Stimulated activated CD4-positive, alpha-beta T cell treated with anti-CD3 and anti-CD28 coated beads, Interleukin-1b, Interleukin-23, amount 100 ng/mL, for 1 hour (primary cell): ENCODE measurements at places on chromosomes 2 and 18.
A peak's percentile ranks its signal among the peaks of the same experiment; 100 is the strongest.

DNA sequence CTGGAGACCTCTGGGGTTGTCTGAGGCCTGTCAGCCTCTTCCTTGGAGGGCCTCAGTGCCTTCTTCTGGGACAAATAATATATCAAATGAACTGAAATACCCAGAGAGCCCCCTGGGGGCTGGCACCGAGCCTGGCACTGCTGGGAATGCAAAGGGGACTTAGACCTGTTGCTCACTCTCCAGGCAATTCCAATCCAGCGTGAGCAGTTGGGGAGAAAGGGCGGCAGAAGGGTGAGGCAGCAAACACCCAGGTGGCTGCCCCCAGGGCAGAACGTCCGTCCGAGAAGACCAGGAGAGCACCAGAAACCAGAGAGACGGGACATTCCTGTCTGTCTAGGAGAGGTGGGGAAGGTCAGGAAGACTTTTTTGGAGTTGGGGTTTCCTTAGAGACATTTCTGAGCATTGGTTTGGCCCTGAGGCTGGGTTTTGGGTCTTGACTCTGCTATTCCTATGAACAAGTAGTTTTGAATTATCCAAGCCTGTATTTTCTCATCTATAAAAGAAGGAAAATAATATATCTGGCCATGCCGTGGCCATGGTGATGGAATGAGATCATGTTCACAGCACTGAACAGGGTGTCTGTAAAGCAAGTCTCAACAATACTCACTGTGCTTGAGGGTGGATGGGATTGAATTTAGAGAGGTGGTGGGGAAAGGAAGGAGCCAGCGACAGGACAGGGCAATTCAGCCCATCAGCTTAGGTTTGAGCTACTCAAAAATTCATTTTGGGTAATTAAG is 44.3 kb upstream of the ZBTB7C start:
- no peak for DNase-seq

- DNase-seq: no peak
Measured at GRCh38 chr2:127058246-127058953, 48.6 kb downstream of the BIN1 start.

GRCh38 chr18:65523461-65523860 is 227.4 kb upstream of the CDH7 start:
- no peak for DNase-seq

DNA sequence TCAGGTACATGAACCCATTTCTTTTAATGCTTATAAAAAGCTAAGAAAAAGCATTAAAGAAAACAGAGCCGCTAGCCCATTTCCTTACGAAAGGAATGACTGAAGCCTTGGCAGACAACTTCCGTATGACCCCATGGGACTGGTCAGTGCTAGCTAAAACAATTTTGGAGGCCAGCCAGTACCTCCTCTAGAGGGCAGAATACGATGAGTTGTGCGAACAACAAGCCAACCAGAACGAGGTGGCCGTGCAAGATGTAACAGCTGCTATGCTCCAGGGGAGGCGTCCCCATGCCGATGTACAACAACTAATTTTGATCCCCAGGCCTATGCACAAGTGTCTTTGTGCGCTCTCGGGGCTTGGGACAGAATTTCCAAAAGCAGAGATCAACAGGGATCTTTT is 16.7 kb downstream of the MAP3K2 start:
- no peak for DNase-seq

GRCh38 chr2:238459081-238459629 is 32.4 kb downstream of the ASB1 start:
- no peak for DNase-seq

GRCh38 chr2:235870515-235870914 is 297.7 kb downstream of the GBX2 start:
- DNase-seq: no peak

DNA sequence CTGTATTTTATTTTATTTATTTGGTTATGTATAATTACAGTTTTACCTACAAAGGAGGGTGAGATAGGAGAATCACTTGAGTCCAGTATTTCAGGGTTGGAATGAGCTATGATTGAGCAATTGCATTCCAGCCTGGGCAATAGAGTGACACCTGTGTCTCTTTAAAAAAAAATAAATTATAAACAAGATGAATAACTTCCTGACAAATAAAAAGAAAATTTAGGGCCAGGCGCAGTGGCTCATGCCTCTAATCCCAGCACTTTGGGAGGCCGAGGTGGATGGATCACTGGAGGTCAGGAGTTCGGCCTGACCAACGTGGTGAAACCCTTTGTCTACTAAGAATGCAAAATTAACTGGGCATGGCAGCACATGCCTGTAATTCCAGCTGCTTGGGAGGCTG is 17.3 kb downstream of the MTA3 start:
- no peak for DNase-seq

DNA sequence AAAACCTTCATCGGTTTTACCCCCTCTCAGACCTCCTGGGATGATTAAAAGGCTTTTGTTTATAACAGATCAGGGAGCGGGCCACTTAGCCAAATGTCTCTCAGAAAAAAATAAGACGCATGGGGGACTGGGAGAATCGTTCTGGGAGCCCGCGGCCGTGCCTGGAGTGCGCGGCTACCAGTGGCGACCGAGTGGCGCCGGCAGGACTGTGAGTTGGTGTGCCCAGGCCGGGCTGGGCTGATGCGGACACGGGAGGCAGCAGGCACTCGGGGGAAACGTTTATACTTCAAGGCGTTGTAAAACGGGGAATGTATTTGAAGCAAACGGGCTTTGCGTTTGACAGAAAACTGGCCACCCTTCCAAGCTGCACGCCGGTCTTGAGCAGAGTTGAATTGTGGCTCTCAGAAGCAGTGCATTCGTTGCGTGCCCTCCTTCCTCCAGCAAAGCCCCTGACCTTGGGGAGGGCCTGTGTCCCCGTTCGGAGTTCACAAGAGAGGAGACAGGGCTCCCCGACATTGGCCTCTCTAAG is 4.7 kb upstream of the HOXD10 start:
- no peak for DNase-seq

- DNase-seq: no peak
Measured at GRCh38 chr18:54134053-54134452, 90.4 kb downstream of the MBD2 start.

DNA sequence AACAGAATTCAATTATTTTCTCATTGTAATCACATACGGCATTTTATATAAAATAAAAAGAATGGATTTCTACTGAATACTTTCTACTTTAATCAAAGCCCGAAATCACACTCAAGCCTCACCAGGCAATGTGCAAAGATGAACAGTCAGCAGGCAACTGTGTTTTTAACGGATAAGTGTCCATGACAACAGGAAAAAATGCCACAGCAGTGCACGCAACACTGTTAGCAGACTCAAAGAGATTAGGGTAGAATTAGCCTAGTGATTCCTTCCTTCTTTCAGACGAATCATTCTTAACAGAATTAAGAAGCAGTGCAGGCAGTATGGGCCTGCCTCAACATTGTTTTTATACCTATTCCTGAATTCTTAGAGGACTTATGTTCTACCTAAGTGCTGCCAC is 135.6 kb downstream of the CDH2 start:
- DNase-seq: no peak

- no peak for DNase-seq
Measured at GRCh38 chr2:10392951-10393639, 55.0 kb downstream of the ODC1 start.

DNA sequence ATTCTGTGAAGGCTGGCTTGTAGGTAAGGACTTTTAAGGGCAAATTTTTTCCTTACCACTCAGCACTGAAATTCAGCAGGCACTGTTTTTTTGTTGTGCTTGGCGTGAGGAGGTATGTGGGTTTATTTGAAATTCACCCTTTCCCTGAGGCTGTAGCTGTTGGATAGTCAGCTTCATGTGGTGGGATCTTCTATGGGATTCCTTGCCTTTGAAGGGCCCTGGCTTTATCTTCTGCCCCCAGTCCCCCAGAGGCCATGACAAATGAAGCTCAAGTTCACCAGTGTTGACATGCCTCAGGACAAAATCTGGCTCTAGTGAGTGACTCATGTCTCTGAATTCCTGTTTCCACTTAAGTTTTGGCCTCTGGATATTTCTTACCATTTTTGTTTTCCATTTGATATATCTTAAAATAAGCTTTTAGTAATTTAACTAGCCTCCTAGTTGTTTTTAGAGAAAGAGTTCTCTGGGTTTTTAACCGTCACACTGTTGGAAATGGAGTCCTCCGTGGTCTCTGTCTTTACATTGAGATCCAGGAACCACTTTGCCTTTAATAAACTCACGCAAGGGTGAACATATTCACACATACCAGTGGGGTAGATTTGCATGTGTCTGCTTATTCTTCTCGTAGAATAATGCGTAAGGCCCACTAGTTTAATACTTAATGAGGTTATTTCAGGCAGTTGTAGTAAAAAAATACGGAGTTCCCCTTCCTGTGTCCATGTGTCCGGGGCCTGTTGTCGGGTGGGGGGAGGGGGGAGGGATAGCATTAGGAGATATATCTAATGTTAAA is 211.1 kb upstream of the FAM98A start:
- no peak for DNase-seq

DNA sequence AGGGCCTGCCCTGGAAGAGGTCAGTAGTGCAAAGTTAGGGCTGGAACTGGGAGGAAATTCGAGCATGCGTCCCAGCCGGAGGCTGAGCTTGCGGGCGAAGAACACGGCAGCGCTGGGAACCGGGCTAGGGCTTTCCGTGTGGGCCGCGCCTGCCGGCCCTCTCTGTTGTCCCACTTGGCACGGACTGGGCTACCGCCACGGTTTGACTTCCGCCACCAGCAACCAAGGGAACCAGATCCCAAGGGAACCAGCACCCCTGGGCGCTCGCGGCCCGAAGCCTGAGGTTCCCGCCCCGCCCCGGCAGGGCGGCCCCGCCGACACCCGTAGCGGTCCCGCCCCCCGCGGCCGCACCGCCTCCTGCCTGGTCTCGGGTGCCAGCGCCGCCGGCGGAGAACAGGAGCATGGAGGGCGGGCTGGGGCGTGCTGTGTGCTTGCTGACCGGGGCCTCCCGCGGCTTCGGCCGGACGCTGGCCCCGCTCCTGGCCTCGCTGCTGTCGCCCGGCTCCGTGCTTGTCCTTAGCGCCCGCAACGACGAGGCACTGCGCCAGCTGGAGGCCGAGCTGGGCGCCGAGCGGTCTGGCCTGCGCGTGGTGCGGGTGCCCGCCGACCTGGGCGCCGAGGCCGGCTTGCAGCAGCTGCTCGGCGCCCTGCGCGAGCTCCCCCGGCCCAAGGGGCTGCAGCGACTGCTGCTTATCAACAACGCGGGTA is at the start of gene SPR:
TSS of gene SPR (plus strand) at position 377 of the 708 bp plus-strand sequence. CDS start at position 402, 25 bp downstream.
- peak; percentile 38 for DNase-seq

- DNase-seq: no peak
Measured at GRCh38 chr18:24627644-24628315, 167.3 kb downstream of the HRH4 start.

DNA sequence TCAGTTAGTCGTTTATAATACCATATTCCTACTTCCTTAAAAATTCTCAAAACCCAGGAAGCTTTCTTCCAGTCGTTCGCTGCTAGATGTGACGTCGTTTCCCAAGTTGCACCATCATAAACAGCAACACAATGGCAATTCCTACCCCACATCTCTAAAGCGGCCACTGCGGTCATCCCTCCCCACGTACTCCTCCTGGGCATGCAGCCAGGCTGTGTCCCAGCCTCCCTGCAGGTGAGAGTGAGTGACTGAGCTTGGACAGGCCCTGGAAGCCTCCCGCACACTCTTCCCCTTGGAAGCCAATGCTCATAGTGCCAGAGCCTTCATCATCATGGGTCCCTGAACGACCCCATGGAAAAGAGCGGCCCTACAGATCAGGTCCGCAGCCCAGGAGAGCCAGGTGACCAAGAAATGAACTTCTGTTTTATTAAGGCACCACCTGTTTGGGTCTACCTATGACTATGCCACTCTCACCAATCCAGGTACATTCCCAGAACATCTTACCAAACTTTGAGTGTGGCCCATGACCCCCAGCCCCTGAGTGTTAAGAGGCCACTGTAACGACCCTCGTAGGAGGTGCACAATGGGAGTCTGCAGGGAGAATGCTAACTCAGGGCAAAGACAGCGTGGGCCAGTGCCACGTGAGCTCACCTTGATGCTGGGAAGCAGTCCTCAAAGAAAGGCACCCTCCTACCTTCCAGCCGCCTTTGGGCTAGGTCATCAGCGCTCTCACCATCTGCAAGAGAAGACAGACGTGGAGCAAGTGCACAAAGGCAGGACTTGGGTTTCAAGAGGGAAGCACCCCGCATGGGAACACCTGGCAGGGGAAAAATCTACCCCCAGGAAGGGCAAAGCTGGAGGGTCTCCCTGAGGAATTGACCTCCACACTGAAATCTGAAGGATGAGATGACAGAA is 74.7 kb upstream of the RAB6C start:
- no peak for DNase-seq

- DNase-seq: no peak
Measured at GRCh38 chr2:236552212-236552542, 17.4 kb upstream of the ACKR3 start.

DNA sequence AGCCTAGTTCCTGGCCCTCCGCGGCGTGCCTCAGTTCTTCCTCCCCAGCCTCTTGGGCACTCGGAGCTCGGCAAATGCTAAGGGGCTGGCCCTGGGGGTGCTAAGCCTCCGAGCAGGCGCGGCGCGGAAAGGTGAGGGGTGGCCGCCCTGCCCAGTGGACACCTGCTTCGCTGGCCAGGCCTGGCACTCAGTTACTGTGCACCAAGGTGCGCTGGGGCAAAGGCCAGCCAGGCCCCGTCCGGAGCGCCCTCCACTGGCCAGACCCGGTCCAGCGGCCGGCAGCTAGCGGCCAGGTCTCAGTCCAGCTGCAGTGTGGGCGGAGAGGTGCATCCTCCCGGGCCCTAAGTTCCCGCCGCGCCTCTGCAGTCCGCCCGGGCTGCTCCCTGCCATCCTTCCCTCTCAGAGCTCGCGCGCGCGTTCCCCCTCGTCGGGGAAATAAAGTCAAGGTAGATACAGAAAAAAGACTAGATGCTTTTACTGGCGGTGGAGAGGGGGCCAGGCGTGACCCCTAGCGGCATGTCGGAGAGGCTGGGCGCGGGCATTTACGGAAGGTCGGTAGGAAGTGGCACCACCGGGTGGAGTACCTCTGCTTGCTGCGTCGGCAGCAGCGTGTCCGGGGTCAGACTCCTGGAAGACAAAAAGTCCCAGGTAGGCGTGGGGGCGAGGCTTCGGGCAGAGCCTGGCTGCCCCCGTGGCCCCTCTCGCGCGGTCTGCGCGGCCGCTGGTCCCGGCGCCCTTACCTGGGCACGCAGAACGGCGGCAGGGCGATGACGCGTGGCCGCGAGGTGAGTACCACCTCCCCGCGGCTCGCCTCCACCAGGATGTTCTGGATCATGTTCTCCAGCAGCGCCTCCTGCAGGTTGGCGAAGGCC is 9.4 kb upstream of the CRYBA2 start:
- DNase-seq: no peak

GRCh38 chr2:168323529-168324021 is 76.2 kb upstream of the STK39 start:
- DNase-seq: no peak

- no peak for DNase-seq
Measured at GRCh38 chr18:22552899-22553460, 135.3 kb upstream of the CTAGE1 start.

DNA sequence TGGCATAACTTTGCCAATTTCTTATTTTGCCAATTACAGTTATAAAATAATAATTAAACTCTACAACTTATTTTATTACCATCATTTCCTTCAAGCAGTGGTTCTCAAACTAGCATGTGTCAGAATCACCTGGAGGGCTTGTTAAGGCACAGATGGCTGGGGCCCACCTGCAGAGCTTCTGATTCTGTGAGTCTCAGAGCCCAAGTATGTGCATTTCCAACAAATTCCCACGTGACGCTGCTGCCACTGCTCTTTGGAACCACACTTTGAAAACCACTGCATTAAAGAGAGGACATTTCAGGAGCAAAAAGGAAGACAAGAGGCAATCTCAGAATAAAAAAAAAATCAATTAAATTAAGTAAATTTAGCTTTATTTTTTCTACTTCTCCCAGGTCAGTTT is 94.0 kb upstream of the HNRNPA3 start:
- DNase-seq: no peak
